ENCODE measurements at places on chromosomes 7 and 10.

DNA sequence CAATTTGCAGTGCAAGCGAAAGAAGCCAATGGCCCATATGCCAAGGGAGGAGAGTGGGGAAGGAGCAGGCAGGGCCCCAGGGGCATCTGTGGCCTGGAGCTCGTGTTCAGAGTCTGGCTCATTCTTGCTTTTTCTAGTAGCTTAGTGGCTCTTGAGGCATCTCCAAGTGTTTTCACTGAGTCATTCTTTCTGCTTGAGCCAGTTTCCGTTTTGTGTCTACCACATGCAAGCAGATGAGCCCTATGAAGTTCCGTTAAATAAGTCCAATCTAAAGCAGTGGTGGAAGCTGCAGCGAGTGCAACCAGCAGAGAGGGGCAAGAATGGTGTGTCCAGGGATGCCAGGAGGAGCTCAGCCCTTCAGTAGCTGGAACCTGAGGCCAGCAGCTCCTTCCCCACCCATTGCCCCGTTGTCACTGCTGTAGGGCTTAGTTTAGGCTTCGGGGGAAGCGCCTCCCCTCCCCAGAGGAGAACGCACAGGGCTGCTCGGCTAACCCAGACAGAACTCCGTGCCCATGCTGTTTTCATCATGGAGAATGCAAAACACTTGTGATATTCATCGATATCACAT, 57.4 kb upstream of the EBF3 start:
- DNase-seq: no peak

GRCh38 chr7:6256109-6256483, 16.3 kb downstream of the CYTH3 start:
- no peak for DNase-seq

GRCh38 chr10:23914641-23915040, 294.3 kb upstream of the KIAA1217 start:
- DNase-seq: no peak

- DNase-seq: no peak
Observed at GRCh38 chr7:155001756-155002410, 1.0 kb downstream of the PAXIP1 start.

GRCh38 chr10:52623761-52624160, 148.8 kb downstream of the MBL2 start:
- DNase-seq: no peak

GRCh38 chr7:9600974-9601373, 1167.6 kb downstream of the NXPH1 start:
- no peak for DNase-seq
